ENCODE measurements at places on chromosomes 3 and 15.

DNA sequence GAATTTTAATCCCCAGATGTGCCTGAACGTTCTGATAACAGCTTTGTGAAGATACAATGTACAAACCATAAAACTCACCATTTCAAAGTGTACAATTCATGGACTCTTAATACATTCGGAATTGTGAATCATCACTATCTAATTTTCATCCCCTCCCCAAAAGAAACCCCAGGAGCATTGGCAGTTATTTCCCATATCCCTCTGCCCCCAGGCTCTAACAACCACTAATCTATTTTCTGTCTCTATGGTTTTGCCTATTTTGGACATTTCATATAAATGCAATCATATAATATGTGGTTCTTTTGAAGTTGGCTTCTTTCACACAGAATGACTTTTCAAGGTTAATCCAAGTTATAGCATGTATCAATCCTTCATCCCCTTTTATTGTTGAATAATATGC is 25.3 kb downstream of the PRICKLE2 start:
- DNase-seq = no peak

GRCh38 chr3:152226176-152226575 is 42.6 kb upstream of the MBNL1 start:
- no peak for DNase-seq

- no peak for DNase-seq
Measured at GRCh38 chr15:77855871-77856270, 221.6 kb downstream of the TBC1D2B start.

DNA sequence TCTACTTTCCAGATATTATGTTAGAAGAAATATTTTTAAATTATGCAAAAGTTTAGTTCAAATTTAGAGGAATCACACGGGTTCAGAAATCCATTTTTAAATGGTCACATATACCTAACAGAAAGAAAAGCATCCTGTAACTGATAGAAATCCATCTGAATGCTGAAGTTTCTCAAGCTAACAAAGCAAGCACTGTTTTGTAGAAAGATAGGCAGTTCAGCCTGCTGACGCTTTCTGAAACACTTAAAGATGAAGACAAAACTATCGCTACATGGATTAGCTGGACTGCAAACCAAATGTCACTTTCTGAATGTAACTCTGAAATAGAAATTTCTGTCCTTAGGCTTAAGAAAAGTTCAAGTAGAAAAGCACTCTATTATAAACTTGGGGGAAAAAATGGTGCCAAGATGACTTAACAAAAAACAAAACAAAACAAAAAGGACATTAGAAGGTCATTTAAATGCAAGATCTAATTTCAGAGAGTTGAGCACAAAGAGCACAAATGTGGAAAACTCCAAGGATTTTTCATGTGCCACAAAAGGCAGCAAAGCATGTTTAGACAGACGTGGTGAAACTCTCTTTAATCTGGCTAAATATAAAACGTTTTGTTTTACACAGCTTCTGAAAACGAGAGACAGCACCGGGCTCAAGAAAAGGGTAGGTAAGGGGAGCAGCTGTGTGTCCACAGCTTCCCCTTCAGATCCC is 1.2 kb downstream of the PLOD2 start:
- DNase-seq = no peak

DNA sequence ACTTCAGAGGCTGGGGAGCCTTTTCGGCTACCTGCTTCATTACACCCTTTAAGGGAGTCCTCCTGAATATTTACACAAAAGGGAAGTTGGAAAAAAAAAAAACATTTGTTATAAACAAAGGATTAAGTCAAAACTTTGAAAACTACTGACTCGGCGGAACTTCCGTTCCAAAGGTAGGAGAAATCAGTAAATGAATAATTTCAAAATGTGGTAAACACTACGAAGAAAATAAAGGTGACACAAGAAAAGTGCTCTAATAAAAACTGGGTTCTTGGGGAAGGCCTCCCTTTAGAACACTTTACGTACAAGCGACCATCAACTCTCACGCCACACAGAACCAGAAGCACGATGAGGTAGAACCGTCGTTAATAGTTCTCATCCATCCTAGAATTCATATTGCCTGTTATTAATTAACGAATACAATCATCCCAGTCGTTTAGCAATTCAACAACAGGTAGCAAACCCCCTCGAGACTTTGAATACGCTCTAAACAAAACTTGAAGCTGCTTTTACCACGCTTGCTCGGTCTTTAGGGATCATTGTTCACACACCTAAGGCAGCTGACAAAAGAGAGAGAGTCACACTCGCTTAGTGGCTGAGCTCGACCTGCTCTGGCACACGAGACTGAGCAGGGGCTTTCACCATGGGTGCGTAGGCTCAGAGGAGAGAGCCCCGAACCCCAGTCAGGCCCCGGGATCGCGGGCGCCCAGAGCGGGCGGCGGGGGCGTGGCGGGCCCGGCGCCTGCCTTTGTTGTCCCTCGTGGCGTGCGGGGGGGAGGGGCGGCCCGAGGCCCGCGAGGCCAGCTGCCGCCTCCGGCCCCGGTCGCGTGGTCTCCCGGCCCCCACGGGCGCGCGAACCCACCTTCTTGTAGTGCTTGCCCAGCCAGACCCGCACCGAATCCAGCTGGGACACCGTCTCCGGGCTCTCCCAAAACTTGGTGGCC is 680 bp downstream of the SMARCC1 start:
- no peak for DNase-seq

GRCh38 chr3:122679085-122679881 is 1.4 kb upstream of the PARP14 start:
- DNase-seq = peak; percentile 76

DNA sequence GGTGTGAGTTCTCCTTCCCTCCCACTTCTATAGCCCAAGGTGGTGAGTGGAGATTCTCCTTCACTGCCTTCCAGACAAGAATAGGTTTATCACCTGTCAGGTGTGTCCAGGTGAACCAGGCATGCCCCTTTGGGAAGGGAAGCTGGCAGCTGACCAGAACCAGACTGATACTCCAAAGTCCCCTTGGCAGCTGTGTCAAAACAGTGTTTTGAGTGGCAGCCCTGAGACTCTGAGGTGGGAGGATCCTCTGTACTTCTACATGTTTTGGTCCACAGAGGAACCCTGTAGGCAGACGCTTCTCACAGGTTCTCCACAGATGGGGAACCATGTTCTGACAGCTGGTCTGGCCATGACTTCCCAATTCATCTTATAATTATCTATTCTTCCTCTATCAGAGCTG is 30.1 kb downstream of the ISL2 start:
- no peak for DNase-seq

- no peak for DNase-seq
Measured at GRCh38 chr3:54053211-54053610, 69.1 kb upstream of the CACNA2D3 start.

GRCh38 chr15:83893308-83893707 is 239.4 kb downstream of the ADAMTSL3 start:
- DNase-seq = no peak

GRCh38 chr15:66196602-66197001 is 56.9 kb downstream of the MEGF11 start:
- no peak for DNase-seq

GRCh38 chr3:139778682-139779233 is 101.0 kb upstream of the NMNAT3 start:
- DNase-seq = no peak

GRCh38 chr3:99656624-99657023 is 18.2 kb downstream of the COL8A1 start:
- DNase-seq = peak; percentile 50

- no peak for DNase-seq
Measured at GRCh38 chr15:43449981-43450380, 43.0 kb downstream of the TP53BP1 start.

- DNase-seq = no peak
Measured at GRCh38 chr15:74122403-74123130, 7.8 kb upstream of the ISLR2 start.

DNA sequence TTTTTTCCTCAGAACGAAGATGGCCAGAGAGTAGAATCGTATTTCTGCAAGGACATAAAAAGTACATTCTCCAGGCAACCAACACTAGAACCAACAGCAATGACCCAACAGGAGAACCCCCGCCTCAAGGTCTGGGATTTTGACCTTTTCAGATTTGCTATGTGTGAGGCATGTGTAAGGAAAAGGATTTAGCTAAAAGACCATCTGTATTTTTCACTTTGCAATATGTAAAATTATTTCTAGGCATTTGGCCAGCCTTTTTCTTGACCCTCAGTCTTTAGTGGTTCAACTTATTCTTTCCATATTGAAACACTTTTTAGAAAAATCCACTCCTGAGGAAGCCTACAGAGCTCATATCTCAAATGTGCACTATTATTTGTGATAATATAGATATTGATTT is 219.2 kb upstream of the GOLGA6L4 start:
- no peak for DNase-seq

DNA sequence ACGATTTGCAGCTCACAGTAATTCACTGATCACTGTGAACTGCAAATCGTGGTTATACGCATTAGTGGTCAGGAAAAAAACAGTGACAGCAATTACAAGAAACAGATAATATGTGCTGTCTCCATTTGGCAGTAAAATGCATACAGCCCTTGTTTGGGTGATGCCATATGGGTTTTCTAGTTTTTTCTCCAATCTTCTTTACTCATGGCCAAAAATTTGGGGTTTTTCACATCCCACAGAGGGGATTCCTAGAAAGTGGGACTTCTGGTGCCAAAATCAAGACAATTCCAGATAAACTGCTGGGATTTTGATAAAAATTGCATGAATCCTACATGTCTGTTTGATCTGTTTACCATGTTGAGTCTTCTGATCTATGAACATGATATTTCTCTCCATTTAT is 15.6 kb downstream of the NDN start:
- no peak for DNase-seq

DNA sequence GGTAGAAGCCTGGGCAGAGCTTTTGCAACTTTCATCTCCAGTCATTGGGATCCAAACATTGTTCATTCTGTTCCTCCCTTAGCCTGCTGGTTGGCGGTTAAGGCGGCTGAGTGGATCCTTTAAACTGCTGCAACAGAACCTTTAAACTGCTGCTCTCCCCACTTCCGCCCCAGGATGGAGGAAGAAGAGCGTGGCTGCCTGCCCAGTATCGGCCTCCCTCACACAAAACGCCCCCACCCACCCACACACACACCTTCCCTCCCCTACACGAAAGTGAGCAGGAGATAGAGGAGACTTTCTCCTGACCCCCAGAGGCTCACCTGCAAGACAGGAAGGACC is 460 bp upstream of the ZMAT3 start:
- peak; percentile 33 for DNase-seq
